ENCODE measurements at places on chromosomes 7 and 10. TPM values are rescaled to one million over a fixed set of nuclear protein-coding genes. Genes with fewer than 3 reads are reported as not detected.

The MKX gene
- 0.17 TPM for total RNA-seq

The ATG9B gene
- total RNA-seq = 6.9 TPM

The LRRN3 gene
- total RNA-seq = 127 TPM

The ZNF92 gene
- 20.0 TPM for total RNA-seq

The DOCK4 gene
- total RNA-seq = 0.44 TPM

The STAM gene
- 29.5 TPM for total RNA-seq

The DRGX gene
- not detected for total RNA-seq

The CACNB2 gene
- not detected for total RNA-seq
